ENCODE measurements at places on chromosomes 4 and X.

DNA sequence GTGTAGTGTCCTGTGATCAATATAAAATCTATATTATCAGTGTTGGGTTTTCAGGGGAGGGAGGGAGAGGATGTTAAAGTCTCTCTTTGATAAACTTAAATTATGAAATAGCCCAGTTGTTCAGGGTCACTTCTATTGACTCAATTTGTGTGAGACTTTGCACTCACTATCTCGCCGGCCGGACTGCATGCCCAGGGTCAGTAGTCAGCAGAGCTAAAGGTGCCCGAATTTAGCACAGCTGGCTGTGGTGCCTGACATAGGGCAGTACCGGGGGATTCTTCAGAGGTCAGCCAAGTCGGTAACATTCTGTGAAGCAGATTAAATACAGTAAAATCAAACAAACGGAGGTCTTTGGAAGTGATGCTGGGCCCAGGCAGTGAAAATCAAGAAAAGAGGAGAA is 19.2 kb downstream of the GABRQ start:
- no peak for DNase-seq

GRCh38 chrX:29652484-29652883 is 562.9 kb upstream of the MAGEB2 start:
- DNase-seq: no peak

GRCh38 chrX:74656079-74656745 is 41.8 kb upstream of the RLIM start:
- DNase-seq: no peak

- no peak for DNase-seq
Observed at GRCh38 chrX:151416579-151416978, 19.6 kb downstream of the VMA21 start.

GRCh38 chr4:99943904-99944437 is 2.4 kb downstream of the DNAJB14 start:
- no peak for DNase-seq

GRCh38 chrX:117568238-117568637 is 548.4 kb downstream of the KLHL13 start:
- no peak for DNase-seq
